Stimulated activated CD8-positive, alpha-beta memory T cell treated with anti-CD3 and anti-CD28 coated beads, Interleukin-7, amount 100 ng/mL, for 24 hours (primary cell): ENCODE measurements at places on chromosomes 13 and 19.
A peak's percentile ranks its signal among the peaks of the same experiment; 100 is the strongest.

GRCh38 chr19:51456541-51457290 is 1.5 kb downstream of the SIGLEC8 start:
- no peak for DNase-seq

DNA sequence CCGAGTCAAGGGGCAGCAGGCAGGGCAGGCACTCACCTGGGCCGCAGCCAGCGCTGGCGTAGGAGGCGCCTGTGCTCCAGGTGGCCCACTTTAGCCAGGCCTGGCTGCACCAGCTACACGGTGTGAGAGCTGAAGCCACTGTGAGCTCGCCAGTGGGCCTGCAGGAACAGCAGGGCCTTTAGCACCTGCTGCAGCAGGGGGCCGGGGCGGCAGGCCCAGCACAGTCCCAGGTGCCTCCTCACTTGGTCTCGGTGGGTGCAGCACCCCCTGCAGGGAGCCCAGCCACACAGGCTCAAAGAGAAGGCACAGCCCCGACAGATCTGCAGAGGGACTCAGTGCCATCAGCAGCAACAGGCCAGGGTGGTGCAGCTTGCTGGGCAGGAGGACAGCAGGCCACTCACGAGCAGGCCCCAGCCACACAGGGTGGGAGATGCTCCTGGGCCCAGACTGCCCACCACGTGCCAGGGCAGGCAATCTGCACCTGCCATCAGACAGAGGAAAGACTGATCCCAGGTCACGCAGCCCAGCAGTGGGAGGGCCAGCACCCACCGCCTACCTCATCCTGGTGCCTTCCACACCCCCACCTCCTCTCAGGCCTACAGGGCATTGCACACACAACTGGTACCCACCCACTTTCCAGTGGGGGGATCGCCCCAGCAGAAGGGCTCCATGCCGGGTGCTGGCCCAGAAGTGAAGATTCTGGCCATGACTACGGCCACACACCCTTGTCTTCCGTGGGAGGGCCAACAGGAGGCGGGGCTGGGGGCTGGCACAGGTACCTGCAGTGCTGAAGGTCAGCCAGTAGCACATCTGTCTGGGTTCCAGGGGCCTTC is 15.8 kb downstream of the ARHGAP33 start:
- DNase-seq = no peak

DNA sequence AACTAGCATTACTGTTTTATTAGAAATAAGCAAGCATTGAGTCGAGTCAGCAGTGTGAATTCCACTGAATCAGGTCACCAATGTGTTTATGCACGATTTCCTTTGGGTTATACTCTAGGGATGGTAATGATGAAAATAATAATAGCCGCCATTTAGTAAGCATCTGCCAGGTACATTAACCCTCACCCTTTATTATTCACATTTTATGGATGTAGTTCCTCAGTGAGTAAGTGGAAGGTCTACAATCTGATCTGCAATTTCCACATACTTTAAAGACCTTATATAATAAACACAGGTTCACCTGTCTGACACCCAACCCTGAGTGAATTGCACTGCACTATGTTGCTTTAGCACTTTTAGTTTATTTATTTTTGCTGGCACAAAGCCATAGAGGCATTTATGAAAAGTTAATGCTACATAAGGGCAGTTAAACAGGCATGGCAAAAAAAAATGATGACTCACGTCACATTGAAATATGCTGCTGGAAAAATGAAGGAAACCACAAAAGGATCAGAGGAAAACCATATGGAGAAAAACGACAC is 122.4 kb downstream of the TRPC4 start:
- no peak for DNase-seq

- no peak for DNase-seq
Observed at GRCh38 chr13:44355621-44356020, 18.0 kb upstream of the SERP2 start.

GRCh38 chr13:80157261-80157932 is 183.5 kb downstream of the SPRY2 start:
- no peak for DNase-seq

DNA sequence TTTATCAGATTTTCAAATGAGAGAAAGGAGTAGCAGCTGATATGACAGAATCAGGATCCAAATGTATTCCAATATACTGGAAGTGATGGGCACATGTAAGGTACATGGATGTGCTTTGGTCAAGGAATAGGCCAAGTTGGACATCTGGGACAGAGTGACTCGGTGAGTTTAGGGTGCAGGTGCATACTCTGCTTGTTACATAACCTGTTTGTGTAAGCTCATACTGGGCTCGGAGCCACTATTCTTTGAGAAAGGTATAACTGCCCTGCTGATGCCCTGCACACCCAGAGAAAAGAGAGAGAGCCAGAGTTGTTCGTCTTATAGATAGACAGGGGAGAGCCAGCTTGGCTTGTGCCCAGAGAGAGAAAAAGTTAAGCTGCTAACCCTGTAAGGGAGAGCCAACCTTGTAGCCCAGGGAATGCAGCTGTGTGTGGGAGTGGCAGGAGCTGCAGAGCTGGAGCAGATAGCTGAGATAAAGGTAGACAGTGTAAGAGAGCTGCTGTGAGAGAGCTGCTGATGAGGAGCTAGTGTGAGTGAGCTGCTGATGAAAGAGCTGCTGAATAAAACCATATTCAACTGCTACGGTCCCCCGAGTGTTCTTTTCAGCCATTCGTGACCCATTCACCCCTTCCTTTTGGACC is 40.7 kb upstream of the N4BP2L1 start:
- DNase-seq = no peak

DNA sequence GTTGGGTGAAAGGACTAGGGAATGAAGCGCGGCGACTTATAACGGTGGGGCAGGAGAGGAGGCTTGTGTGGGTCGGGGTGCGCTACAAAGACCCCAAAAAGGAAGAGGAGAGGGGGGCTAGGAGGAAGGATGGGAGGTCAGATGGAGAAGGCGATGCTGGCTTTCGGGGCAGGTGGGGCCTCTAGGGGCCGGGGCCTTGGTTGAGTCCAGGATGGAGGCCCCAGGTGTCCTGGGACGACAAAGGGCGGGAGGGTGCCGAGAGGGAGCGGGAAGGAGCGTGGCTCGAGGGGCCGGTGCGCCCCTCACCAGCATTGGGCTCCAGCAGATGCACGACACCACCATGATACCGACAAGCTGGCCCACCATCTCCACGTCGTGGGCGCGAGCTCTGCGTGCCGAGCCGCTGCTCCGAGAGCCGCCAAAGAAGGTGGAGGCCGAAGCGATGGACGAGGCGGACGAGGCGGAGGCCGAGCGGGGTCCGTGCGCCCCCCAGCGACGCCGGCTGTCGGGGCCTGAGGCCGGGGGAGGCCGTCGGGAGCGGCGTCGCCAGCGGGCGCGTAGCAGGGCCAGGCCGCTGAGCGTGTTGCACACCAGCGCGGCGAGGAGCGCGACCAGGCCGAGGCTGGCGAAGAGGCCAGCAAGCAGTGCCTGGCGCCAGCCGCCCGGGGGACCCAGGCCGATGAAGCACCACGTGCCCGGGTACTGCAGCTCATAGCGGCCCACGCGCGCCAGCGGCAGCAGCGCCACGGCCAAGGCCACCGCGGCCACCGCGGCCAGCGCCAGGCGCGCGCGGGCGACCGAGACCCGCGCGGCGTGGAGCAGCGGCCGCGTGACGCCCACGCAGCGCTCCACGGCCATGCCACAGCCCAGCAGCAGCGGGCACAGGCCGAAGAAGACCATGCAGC is 1.8 kb downstream of the PTGER1 start:
- no peak for DNase-seq

DNA sequence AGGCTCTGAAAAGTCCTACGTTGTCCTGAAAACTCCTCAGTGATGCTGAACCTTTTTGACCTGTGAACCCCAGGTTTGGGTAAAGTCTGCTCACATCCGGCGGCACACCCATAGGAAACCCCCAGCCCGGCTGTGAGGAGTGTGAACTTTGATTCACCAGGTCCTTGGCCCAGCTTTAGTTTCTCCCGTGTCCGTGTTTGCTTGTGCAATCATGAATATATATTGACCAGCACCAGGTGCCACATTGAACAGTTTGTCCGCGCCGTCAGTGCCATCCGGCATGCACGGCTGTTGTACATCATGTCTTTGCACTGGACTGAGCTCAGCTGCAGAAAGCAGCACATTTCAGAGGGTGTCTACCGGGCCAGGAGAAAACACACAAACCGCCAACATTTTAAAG is 45.3 kb downstream of the NFIC start:
- DNase-seq = no peak

DNA sequence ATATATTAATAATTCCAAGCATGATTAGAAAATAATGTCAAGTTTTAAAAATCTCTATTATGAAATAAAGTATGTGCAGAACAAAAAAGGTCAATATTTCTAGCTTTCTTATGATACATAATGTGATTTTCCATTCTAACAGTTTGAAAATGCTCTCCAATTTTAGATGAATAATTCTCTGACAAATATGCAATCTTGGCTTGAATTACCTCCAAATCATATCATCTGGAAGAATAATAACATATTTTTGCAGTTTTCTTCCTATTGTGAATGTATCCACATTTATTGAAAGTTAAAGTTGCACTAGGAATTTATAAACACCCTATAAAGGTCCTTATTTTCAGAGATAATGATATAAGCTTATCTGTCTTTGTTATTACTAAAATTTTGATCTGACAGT is 548.5 kb upstream of the SLC10A2 start:
- no peak for DNase-seq

- DNase-seq = peak; percentile 17
Observed at GRCh38 chr13:30607908-30608307, 9.8 kb upstream of the USPL1 start.

DNA sequence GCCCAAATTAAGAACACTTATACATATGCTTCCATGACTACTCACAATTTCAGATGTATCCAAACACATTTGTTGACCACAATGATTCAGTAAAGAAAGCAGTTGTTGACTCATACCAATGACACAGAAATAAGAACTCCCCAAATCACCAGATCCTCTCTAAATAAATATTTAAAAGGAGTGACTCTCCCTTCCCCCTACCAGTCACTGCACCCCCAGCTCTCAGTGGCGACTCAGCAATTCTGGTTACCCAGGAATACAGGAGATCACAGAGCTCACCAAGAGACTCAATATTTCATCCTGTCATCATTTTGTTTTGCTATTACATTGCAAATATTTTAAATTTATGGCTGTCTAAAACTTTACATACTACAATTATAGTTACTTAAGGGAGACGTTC is 131.5 kb downstream of the RGCC start:
- DNase-seq = peak; percentile 9

GRCh38 chr13:84686973-84687372 is 804.7 kb upstream of the SLITRK1 start:
- no peak for DNase-seq

DNA sequence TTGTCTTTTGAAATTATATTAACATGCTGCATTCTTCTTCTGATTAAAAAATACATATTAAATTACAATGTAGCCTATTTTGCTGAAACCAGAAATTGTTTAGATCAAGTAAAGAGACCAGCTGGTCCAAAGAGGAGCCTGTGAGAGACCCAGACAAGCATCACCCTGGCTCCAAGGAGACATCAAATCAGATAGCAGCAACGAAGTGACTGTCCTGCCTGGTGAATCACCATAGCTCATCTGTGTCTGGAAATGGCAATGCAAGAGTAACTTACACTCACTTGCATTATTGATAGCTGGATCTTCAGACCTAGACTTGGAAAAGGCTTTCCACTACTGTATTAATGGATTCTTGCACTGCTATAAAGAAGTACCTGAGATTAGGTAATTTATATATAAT is 169.1 kb downstream of the KCTD12 start:
- DNase-seq = no peak

DNA sequence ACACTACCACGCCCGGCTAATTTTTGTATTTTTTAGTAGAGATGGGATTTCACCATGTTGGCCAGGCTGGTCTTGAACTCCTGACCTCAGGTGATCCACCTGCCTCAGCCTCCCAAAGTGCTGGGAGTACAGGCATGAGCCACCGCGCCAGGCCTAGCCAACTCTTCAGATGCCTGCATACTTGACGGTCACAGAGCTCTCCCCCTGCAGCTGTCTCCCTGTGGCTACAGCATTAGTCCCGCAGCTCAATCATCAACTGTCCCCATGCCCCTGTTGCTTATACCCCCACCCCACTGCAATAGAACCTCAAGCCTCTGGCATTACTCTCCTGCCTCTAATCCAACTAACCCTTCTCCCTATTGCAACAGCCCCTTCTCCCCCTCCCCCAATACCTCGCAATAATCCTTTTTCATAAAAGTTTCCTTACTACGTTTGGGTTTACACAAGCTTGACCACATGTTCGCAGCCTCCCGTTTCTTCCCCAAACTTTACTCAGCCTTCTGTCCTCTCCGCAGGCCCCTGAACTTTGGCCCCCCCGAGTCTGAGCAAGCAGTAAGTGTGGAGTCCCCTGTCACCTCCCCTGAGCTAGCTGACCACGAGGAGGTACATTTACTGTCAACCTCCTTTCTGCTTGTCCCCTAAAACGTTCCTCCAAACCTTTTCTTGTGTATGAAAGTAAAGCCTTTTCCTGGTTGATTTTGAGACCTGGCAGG is 1.7 kb downstream of the ZNF77 start:
- no peak for DNase-seq

DNA sequence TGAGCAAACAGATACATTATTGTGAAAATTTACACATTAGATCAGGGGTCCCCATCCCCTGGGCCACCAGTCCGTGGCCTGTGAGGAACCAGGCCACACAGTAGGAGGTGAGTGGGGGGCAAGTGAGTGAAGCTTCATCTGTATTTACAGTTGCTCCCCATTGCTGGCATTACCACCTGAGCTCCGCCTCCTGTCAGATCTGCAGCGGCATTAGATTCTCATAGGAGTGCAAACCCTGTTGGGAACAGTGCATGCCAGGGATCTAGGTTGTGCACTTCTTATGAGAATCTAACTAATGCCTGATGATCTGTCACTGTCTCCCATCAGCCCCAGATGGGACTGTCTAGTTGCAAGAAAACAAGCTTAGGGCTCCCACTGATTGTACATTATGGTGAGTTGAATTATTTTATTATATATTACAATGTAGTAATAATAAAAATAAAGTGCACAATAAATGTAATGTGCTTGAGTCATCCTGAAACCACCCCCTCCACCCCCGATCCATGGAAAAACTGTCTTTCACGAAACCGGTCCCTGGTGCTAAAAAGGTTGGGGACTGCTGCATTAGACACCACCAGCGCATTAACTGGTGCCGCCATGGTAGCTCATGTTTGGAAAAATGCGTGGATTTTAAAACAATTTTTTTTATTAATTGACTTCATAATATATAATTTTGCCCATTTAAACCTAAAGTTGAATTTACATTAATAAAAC is 51.7 kb downstream of the DGKH start:
- no peak for DNase-seq

DNA sequence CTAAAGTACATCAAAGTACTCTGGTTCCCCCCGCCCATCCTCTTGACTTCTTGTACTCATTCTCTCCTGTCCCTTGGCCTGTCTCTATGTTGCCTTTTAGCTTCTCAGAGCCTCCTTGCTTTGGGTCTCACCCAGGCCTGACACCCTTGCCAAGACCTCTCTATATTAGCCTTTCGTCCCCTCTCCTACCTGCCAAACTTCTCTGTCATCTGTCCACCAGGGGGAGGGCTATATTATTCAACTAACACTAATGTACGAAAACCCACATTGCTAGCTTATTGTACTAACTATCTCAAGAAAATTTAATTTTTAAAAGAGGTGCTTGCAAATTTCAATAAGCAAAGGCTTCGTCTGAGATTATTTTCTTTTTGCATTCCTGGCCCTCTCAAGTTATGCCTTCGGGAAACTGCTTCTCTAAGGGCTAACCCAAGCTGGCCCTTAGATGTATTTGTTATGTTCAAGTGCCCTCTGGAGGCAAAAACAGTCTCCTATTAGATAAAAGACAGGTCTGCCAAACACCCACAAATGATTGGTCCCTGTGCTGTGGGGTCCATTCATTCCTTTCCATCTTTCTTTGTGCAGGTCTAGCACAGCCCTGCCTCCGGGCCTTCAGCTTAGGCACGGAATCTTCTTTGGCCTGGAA is 6.3 kb upstream of the MRPS31 start:
- no peak for DNase-seq

- DNase-seq = no peak
Observed at GRCh38 chr13:107680115-107680514, 535.2 kb downstream of the LIG4 start.
